Left lung (tissue), 14 donors: ENCODE measurements at places on chromosomes 2 and 18. TPM values are rescaled to one million over a fixed set of nuclear protein-coding genes. Genes with fewer than 3 reads are reported as not detected.

IL1RL2 gene
- total RNA-seq, result 1.5 TPM

CRYGD gene
- total RNA-seq, result not detected

CD207 gene
- total RNA-seq, result 0.13 TPM

CRACDL gene
- 14.1 TPM for total RNA-seq

AOX1 gene
- total RNA-seq, result 32.4 TPM

LHCGR gene
- total RNA-seq, result not detected

MAP3K19 gene
- total RNA-seq, result not detected

AQP12A gene
- not detected for total RNA-seq

ALPI gene
- not detected for total RNA-seq

ALPG gene
- not detected for total RNA-seq

FBXO48 gene
- total RNA-seq, result 1.5 TPM

PLGLB1 gene
- total RNA-seq, result 1.3 TPM

DCAF17 gene
- 18.7 TPM for total RNA-seq

GPAT2 gene
- 7.3 TPM for total RNA-seq

ADRA2B gene
- total RNA-seq, result 0.34 TPM

IL36RN gene
- total RNA-seq, result not detected

LRP2 gene
- total RNA-seq, result 34.6 TPM
